Thyroid gland (tissue), 4 donors: ENCODE measurements at places on chromosomes 16 and 17. TPM values are rescaled to one million over a fixed set of nuclear protein-coding genes. Genes with fewer than 3 reads are reported as not detected.
A peak's percentile ranks its signal among the peaks of the same experiment; 100 is the strongest.

- no peak overlapping the region for H3K4me3 ChIP-seq
- no peak overlapping the region for H3K27ac ChIP-seq
- no peaks in the 10 kb centered on the region for H3K36me3 ChIP-seq
- no peaks in the 10 kb centered on the region for H3K27me3 ChIP-seq
- peaks cover 10% of the 10 kb centered on the region for H3K4me1 ChIP-seq
These were observed 34.1 kb downstream of the SRL start for GRCh38 chr16:4207683-4208340.

DNA sequence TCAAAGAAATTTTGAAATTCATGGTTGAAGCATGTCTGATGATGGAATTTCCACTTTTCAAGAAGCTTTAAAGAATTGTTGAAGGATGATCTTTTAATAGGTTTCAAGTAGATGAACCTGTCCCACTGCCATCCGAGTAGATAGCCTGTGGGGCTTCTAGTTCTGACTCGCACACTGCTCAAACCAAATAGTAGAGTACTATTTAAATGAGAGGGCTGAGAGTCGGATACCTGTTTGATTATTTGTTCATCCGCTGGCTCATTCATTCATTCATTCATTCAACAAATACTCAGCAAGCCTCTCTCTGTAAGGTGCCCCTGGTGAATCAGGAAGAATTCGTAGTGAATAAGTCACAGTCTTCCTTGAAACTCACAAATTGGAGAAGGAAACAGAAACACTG is 108.2 kb upstream of the IRX5 start:
- no peaks in the 10 kb centered on the region for H3K36me3 ChIP-seq
- no peaks in the 10 kb centered on the region for H3K4me1 ChIP-seq
- no peak for DNase-seq
- H3K27ac ChIP-seq = no peak overlapping the region
- H3K4me3 ChIP-seq = no peak overlapping the region

The SLC12A3 gene
- not detected for total RNA-seq

- no peak overlapping the region for H3K4me3 ChIP-seq
- no peaks in the 10 kb centered on the region for H3K27me3 ChIP-seq
- no peak for DNase-seq
These were observed 129.3 kb upstream of the AXIN2 start for GRCh38 chr17:65690626-65691310.

GRCh38 chr16:25066426-25066746 is 45.2 kb upstream of the LCMT1 start:
- no peaks in the 10 kb centered on the region for H3K4me1 ChIP-seq
- DNase-seq = no peak
- no peaks in the 10 kb centered on the region for H3K36me3 ChIP-seq
- H3K27me3 ChIP-seq = no peaks in the 10 kb centered on the region
- no peak overlapping the region for H3K4me3 ChIP-seq

DNA sequence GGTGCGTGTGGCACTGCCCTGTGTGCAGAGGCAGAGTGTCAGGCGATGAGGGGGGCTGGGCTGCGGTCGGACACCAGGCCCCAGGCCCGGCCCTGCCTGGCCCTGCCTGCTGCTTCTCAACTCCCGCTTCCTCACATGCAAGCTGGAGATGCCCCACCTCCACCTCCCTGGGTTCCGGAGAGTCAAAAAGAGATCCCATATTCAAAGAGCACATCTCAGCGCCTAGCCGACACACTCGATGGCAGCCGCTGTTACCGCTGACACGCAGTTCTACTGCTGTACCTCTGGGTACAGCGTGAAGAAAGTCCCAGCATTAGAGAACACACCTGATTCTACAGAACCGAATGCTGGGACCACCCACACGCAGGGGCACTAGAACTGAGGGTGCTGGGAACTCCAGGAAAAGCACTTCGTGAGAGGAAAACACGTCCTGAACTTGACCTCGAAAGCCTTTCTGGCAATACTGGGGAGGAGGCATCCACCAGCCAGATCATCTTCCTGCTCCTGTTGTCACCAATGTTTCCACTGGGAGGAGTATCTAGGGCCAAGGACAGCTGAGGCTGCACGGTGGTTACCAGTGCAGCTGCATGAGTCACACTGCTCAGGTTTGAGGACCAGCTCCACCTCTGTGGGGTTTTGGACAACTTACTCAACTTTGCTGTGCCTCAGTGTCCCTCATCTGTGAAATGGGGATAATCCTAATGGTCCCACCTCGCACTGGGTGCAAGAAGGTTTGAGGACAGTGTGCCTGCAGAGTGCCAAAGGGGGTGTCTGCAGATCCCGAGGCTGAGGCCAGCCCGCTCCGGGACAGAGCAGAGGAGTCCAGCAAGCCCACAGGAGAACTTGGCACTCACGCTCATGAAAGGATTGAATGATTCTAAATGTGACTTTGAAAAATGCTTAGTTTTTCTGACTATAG is 100.4 kb upstream of the DNAH17 start:
- H3K4me1 ChIP-seq = peaks cover 9% of the 10 kb centered on the region
- no peaks in the 10 kb centered on the region for H3K27me3 ChIP-seq
- H3K27ac ChIP-seq = no peak overlapping the region
- peaks cover 57% of the 10 kb centered on the region for H3K36me3 ChIP-seq
- H3K4me3 ChIP-seq = no peak overlapping the region

GRCh38 chr16:82293671-82294070 is 123.6 kb upstream of the MPHOSPH6 start:
- H3K4me3 ChIP-seq = no peak overlapping the region
- H3K27ac ChIP-seq = no peak overlapping the region
- H3K27me3 ChIP-seq = no peaks in the 10 kb centered on the region
- H3K4me1 ChIP-seq = no peaks in the 10 kb centered on the region
- DNase-seq = no peak

DNA sequence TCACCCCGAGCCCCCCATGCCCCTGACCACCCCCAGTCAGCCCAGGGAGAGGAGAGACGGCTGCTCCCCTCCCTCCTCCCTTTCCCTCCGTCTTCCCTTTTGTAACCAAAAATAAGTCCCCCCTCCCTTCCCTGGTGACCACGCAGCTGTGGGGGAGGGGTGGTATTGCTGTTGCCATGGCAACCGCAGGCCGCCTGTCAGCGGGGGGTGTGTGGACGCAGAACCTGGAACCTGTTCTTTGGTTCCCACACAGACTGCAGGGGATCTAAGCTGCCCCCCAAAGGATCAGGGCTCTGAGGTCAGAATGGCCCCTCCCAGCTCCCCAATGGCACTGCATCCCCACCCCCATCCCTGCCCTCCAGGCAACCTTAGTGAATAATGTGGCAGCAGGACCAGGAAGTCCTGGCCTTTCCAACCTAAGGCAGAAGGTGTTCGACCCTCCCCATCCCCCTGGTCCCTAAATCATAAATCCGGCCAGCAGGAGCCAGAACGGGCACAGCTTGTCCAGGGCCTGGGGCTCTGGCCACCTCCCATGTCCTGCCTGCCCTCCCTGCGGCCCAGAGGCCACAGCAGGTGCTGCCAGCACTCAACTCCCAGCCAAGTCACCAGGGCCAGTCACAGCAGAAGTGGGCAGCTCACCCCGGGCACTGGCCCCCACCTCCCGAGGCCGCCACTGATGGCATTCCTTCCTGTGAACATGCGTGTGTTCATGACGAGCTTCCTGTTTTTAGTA is 12.0 kb downstream of the CA4 start:
- no peak overlapping the region for H3K4me3 ChIP-seq
- no peaks in the 10 kb centered on the region for H3K27me3 ChIP-seq
- no peaks in the 10 kb centered on the region for H3K36me3 ChIP-seq
- peak overlapping the region; percentile 50 for H3K27ac ChIP-seq
- no peaks in the 10 kb centered on the region for H3K4me1 ChIP-seq

GRCh38 chr17:73875346-73875745 is 231.1 kb upstream of the SDK2 start:
- no peaks in the 10 kb centered on the region for H3K27me3 ChIP-seq
- no peaks in the 10 kb centered on the region for H3K4me1 ChIP-seq
- H3K4me3 ChIP-seq = no peak overlapping the region
- no peak overlapping the region for H3K27ac ChIP-seq
- H3K36me3 ChIP-seq = no peaks in the 10 kb centered on the region

The TNFSF13 gene
- total RNA-seq = 11.7 TPM
